ENCODE measurements at places on chromosomes 11 and 22.

- DNase-seq: no peak
These were observed 15.6 kb downstream of the LRRC32 start for GRCh38 chr11:76654980-76655379.

DNA sequence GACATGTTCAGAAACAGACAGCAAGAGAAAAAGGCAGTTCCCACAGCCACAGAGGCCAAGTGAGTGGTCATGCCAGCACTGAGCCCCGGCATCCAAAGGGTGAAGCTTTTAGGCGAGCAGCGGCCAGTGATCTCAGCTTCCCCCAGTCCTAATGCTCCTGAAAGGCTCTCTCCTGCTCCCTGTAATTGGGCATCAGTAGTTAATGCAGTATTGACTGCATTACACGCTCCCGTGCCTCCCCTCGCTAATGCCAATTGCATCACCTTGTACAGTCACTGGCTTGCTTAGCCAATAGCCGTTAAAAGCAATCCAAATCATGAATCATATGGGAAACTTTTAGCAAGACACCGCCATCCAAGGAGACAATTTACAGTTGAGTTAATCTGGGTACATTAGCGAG is 4.9 kb downstream of the LMO1 start:
- no peak for DNase-seq

DNA sequence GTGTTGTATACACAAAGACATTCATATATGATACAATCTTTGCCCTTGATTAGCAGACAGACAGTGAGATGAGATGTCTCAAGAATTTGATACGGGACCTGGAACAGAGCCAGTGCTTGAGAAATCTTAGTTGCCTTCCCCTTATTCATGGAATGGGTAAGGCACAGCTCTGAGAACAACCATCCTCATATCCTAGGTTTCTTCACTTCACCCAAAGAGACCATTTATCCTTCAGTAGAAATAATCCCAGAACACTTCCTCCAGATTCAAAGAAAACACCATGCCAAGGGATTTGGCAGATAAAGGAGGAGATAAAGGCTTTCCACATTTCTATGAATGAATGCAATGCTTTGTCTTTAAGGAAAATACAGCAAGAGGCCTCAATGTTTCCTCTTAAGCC is 8.8 kb upstream of the IZUMO1R start:
- no peak for DNase-seq

DNA sequence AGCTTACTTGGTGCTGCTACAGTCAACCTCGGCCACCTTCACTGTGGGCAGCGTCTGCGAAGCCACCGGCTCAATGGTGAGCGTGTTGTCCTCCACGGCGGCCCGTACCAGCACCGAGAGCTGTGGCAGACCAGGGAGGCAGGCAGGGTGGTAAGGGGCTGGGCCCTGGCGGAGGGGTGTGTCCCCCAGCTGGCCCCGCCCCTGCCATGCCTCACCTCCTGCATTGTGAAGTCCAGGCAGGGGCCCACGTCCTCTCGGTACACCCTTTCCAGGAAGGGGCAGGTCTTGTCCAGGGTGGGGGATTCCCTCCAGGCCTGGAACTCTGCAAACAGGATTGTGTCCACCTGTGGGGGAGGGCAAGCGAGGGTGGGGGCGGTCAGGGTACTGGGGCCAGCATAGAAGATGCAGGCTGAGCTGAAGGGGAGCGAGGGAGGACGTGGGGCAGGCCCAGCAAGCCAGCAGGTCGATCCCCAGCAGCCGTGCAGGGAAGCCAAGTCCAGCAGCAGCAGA is 12.8 kb downstream of the RAB3IL1 start:
- DNase-seq: no peak

DNA sequence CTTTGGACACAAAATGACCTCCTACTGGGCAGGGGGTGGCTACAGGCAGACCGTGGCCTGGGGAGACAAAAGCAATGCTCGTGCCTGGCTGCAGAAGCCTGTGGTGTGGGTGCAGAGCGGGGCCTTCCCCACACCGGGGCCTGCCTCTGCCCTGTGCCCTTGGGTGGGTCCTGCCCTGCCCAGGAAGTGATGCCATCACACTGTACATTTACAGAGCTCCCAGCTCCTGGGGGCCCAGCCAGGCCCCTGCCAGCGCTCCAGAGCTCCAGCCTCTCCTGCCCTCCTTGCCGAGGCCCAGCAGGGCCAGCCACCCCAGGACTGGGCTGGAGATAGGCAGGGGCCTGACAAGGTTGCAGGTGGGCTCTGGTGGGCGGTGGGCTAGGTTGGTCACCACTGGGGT is 40.1 kb downstream of the MUC5B start:
- DNase-seq: no peak
